ENCODE measurements at places on chromosomes 1 and 21.
A peak's percentile ranks its signal among the peaks of the same experiment; 100 is the strongest.

DNA sequence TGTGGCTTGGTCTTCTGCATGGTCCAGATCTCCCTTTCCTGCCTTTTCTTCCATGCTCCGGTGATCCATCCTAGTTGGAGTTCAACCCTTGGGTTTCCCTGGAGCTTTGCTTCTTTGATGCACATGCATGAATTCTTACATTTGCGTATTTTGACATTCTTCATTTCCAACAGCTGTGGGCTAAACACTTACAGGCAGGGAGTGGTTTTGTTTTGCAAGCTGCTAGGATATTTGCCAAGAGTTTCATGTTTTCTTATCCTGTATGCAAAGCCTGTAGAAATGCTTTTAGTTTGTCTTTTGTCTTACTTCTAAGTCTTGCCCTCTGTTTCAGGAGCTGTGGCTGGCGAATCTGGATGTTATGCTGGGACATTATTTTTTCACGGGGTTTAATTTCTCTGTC lies 90.3 kb upstream of the PAXBP1 start:
- no peak for ATAC-seq

DNA sequence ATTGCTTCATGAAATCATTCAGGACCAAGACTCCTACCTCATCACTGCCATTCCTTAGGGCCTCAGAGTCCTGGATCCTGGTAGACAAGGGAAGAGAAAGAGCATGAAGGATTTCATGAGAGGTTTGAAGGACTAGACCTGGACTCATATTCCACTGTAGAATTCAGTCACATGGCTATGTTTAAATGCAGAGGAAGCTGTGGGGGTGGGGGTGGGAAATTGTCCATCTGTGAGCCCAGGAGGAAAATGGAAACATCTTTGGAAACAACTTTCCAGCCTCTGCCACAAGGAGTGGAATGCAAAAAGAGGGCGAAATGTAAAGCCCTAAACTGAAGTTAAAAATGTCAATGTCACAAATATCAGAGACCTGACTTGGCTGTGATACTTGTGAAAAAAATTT lies 73.0 kb downstream of the BRINP2 start:
- no peak for ATAC-seq

DNA sequence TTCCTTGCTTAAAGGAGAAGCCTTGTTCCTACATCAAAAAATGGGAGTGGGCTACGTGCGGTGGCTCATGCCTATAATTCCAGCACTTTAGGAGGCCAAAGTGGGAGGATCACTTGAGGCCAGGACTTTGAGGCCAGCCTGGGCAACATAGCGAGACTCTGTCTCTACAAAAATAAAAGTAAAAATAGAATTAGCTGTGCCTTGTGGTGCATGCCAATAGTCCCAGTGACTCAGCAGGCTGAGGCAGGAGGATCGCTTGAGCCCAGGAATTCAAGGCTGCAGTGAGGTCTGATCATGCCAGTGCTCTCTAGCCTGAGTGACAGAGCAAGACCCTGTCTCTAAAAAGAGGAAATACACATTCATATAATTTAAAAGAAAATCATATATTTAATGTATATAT lies 127.1 kb downstream of the C1orf21 start:
- peak; percentile 32 for ATAC-seq

DNA sequence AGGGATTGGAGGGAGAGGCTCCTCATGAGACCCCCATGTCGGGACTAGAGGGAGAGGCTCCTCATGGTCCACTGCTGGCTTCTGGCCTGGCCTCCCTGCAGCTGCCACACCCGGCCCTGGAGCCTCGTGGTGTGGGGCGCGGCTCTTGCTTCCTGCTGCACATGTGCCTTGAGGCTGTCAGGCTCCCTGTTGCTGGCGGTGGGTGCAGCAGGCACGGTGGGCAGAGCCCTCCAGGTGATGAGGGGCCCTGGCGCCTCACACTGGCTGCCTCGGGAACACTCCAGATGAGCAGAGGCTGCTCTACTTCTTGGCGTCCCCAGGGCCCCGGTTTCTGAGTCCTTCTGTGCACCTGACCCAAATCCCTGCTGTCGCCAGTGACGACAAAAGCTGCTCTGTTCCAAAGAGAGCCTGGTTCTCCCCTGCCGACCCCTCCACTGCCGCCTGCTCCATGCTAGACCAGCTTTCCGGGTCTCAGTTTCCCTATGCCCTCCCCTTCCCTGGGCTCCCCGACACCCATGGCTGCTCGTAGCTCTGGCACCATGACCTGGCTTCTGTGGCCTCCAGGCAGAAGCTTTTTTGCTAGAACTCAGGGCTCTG lies 9.7 kb upstream of the ATAD3B start:
- ATAC-seq = peak; percentile 48

GRCh38 chr1:150972417-150972940 lies 2.2 kb downstream of the CERS2 start:
- ATAC-seq = no peak

DNA sequence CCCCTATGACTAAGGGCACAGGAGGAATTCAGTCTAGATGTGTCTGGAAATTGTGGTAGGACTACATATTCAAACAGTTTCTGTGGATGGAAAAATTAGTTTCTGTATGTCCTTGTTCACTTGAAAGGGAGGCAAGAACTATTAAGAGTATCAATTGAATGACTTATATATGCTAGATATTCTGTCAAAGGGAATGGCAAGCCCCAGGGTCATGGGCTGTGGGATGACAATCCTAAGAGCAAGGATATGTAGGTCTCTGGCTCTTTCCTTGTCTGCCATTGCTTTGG lies 383.5 kb upstream of the B3GALT2 start:
- no peak for ATAC-seq
